ENCODE measurements at places on chromosomes 6 and 20.

- no peak for DNase-seq
Measured at GRCh38 chr6:169009628-169010027, 244.0 kb downstream of the THBS2 start.

DNA sequence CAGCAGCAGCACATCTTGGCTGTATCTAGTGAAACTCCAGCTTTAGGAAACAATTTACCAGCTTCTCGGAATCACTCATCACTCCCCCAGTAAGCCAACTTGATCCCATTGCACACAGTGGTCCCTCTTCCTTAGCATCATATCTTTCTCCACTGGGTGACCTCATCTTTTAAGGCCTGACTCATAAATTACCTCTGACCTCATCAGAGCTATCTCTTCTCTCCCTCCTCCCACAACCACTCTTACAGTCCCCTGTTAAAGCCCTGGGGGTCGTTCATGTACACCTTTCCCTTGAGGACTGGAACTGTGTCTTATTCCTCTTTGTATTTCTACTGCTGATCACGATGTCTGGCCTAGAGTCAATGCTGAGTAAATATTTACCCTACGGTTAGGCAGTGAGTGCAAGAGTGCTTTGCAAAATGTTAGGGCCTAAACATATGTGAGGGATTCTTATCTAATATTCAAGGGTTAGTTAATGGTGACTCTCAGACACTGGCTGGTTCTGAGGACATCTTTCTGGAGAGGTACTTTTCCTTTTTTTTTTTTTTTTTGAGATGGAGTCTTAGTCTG lies 187.2 kb downstream of the LRFN2 start:
- DNase-seq, result no peak

DNA sequence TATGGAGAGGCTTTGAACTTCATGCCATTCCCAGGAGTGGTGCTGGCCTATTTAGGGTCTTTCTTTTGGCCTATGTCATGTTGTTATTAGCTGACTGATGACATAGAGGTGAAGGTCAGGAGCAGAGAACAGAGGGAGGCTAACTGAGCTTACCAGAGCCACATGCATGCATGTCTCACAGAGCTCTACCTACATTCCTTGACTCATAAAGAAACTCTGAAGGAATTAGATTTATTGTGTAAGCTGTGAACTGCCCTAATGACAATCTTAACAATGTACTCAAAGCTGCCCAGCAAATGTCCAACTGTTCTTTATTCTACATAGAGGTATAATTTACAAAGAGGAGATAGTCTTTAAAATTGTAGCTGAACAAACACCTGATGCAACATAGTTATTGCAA lies 192.7 kb upstream of the CNR1 start:
- no peak for DNase-seq

DNA sequence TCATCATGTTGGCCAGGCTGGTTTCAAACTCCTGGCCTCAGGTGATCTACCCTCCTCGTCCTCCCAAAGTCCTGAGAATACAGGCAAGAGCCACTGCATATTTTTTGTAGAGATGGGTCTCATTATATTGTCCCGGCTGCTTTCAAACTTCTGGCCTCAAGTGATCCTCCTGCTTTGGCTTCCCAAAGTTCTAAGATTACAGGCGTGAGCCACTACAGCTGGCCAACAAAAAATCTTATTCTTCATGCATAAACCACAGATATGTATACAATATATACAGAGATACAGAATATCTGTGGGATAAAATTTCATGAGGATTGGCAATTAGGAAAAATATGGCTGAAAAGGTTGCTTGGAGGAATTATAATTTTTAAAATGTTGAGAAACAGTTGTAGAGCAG lies 49.9 kb downstream of the SLC35A1 start:
- no peak for DNase-seq

DNA sequence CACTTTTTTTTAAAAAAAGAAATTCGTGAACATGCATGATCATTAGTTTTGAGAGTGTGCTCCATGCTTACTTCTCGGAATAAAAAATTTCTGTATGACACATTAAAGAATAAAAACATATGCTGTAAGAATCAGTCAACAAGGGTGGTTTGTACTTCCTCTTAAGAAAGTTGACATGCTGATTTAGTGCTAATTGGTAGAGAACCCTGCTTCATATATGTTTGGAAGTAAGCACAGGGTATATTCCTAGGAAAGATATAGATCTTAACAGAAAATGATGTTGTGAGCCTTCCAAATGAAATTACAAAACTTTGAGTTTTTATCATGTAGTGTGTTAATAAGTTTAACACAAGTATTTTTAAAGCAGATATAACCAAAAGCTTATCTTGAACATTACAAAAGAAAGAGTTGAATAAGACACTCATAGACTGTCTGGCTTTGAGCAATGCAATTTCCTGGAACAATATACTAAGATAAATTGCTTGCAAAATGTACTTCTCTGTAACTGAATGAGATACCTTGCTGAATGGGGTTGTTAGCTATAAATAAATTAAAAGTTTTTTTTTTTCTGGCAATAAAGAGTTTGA lies 13.8 kb upstream of the VIP start:
- DNase-seq, result no peak

DNA sequence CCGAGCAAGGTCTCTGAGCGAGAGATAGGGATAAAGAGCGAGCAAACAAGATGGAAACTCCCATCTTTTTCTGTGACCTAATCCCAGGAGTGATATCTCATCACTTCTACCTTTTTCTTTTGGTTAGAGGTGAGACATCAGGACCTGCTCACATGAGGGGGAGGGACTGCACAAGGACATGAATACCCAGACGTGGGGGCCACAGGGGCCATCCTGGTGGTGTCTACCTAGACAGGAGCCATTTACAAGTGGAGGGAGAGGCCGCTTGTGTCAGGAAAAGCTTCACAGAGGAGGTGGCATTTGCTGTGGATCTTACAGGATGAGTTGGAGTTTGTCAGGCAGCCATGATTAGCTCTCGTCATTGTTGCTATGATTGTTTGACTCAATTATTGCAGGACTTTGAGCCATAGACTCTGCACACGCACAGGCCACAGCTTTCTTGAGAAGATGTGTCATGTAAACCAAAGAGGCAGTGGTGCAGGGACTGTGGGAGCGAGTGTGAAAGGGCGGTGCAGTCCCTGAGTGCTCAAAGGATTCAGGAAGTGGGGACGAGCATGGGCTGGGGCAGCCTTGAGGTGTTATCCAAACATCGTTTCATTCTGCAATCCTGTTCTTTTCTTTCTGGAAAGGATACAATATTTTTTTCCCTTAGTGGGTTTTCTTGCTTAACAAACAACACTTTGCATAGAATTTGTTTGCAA lies 7.7 kb downstream of the NPEPL1 start:
- DNase-seq, result no peak

- peak; percentile 9 for DNase-seq
Measured at GRCh38 chr20:16701296-16701695, 28.5 kb upstream of the SNRPB2 start.

DNA sequence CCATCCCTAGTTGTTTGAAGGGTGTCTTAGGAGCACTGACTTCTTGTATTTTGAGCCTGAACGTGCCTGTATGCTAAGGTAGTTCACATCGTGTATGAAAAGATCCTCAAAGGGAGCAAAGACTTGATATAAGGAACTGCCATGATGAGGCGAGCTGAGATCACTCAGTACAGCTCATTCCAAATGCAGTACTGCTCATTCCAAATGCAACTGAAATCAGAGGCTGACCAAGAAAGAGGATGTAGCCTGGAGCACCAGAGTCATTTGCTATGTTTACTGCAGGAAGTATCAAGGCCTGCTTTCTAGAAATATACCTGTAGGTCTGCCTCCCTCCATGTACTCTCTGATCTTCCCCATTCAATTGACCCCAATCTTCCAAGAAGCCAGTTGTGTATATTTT lies 832.2 kb downstream of the EYS start:
- no peak for DNase-seq

DNA sequence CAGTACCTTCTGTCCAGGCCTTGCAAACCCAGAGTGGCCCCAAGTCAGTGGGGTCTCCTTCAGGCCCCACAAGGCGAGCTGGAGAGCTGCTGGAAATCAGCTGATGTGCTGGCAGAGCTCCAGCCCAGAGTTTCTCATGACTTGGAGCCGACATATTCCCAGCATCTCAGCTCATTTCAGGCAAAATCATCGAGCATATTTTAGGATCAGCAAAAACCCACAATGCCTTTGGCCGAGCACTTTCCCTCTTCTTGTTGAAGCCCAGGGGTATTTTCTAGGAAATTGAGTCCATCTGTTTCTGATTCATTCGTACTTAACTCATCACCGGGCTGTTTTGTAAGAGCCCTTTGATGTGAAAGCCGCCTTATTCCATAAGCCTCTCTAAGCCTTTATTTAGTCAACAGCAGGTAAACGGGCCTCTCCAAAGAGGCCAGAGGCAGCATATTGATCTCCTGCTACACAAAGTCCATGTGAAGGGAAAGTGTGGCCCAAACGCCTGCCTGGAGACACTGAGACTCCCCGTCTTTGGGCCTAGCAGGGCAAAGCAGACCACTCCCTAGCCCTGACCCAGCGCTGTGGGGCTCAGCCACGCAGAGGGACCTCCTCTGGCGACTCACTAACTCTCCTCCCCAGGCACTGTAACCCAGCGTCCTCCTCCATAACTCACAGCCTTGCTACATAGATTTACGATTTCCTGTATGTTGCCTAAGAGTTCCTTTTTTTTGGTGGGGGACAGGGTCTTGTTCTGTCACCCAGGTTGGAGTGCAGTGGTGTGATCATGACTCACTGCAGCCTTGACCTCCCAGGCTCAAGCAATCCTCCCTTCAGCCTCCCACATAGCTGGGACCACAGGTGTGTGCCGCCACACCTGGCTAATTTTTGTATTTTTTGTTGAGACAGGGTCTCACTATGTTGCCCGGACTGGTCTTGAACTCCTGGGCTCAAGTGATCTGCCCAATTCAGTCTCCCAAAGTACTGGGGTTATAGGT lies 12.1 kb upstream of the C20orf203 start:
- DNase-seq, result no peak

GRCh38 chr6:30670760-30671527 lies 1.9 kb downstream of the DHX16 start:
- no peak for DNase-seq

DNA sequence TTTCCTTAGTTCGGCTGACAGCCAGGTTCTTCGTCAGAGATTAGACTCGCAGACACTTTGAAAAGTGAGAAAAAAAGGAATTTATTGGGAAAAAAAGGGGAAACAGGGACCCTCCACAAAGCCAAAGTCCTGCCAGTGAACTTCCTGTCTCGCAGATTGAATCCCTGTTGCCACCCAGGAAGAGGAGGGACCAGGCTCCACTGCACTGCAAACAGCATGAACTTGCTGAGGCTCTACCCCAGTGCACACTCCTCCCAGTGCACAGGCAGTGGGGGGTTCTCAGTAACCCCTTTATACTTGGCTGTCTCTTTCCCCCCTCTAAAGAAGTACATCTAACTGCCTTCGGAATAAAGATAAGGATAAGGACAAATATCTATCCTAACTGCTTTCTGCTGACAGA lies 959.0 kb downstream of the GRIK2 start:
- DNase-seq, result no peak

- peak; percentile 67 for DNase-seq
Measured at GRCh38 chr6:16322666-16323312, 84.4 kb downstream of the GMPR start.

DNA sequence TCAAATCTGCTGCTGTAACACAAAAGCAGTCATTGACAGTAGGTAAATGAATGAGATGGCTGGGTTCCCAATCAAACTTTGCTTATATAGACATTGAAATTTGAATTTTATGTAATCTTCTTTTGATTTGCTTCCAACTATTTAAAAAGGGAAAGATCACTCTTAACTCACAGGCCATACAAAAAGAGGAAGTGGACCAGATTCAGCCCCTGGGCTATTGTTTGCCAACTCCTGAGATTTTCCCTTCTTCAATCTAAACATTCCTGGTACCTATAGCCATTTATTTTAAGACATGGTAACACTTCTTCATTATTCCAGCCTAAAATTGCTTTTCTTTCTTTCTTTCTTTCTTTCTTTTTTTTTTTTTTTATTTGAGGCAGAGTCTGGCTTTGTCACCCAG lies 260.6 kb downstream of the TFAP2A start:
- DNase-seq, result no peak

GRCh38 chr20:38315290-38315966 lies 11.5 kb downstream of the BPI start:
- DNase-seq, result no peak

GRCh38 chr20:63765902-63766301 lies 26.3 kb downstream of the SLC2A4RG start:
- no peak for DNase-seq

DNA sequence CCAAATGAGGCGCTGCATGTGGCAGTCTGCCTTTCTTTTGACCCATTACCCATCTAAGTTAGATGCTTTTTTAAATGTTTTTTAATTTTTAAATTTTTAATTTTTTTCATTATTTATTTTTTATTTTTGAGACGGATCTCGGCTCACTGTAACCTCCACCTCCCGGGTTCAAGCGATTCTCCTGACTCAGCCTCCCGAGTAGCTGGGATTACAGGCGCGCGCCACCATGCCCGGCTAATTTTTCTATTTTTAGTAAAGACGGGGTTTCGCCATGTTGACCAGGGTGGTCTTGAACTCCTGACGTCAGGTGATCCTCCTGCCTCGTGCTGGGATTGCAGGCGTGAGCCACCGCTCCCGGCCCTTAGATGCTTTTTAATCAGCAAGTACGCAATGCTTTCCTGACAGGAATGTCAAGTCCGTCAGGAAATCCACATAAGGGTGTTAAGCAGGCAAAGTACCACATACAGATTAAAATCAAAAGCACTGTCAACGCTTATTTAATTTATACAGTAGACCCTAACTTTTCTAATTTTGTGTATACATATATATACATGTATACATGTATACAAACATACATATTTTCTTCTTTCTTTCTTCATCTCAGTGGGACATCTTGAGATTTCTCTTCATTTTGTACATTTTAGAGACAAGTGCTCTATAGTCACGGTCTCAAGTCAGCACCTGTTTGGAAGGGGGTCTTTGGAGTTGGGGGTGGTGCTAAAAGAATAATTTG lies 995 bp upstream of the GSTA4 start:
- peak; percentile 9 for DNase-seq

- DNase-seq, result no peak
Measured at GRCh38 chr6:161749576-161749975, 475.7 kb upstream of the AGPAT4 start.

DNA sequence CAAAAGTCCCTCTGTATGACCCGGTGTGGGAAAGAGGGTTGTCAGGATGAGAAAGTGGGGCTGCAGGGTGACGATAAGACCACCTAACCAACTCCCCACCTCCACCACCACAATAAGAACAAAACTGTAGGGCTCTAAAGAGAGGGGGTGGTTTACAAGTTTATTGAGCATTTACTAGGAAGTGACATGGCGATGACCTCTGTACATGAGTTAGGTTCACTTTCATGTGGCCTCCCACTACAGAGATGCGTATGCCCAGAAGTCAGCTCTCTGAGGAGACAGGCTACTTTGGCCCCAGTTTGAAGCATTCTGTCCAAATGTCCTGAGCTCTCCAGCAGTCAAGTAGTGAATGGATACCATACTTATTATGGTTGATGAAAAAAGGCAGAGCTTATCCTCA lies 28.7 kb upstream of the PI16 start:
- no peak for DNase-seq

DNA sequence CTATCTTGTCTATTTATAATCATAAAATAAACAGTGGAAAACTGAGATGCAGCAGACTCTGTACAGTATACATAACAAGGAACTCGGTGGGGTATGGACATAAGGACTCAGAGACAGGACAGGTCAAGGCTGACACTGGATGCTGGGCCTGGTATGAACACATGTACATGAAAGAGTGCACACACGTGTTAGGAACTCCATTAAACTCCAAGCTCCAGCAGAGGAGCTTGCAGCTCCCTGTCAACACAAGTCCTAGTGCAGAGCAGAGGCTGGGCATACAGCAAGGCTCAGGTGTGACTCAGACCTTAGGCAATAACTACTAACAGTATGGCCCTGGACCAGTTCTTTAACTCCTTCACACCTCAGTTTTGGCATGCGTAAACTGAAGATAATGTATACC lies 17.1 kb downstream of the NAPB start:
- no peak for DNase-seq

Measured in activated gamma-delta T cell treated with Interleukin-2 at 50 U/mL for 16 hours (primary cell).